A549 (cell line): ENCODE measurements at places on chromosomes 13 and 19. TPM values are rescaled to one million over a fixed set of nuclear protein-coding genes. Genes with fewer than 3 reads are reported as not detected.

- DNase-seq: no peak
Measured at GRCh38 chr19:46393456-46394401, 19.6 kb downstream of the CCDC8 start.

The PSG11 gene
- not detected in 3 replicates for polyA plus RNA-seq

The SYDE1 gene
- polyA plus RNA-seq: 7.7 to 10.3 TPM (median 8.8 TPM) in 3 replicates

The KLC3 gene
- polyA plus RNA-seq: 0.49 to 0.55 TPM (median 0.52 TPM) in 3 replicates
